NT2/D1 (cell line): ENCODE measurements at places on chromosomes 2 and 18.

- no peak for DNase-seq
Measured at GRCh38 chr2:224133387-224133786, 94.3 kb upstream of the SERPINE2 start.

DNA sequence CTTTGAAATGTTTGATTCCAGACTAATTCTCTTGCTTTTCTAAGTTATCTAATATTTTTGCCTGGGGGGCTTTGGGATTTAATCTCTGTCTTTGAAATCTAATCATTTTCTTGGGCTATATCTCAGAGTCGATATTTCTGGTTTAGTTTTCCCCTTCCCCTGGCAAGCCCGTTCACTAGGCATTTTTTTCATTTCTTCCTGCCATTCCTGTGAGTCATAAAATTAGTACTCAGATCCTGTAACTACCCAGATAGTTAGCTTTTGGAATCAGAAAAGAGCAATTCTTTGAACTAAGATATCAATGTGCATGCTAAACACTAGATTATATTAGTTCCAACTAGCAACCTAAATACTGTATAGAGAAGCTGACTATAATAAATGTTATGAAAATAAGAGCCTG, 29.4 kb upstream of the RNF149 start:
- DNase-seq: no peak

GRCh38 chr2:147449323-147449991, 395.4 kb upstream of the ACVR2A start:
- peak; percentile 39 for DNase-seq

- no peak for DNase-seq
Measured at GRCh38 chr2:68809324-68810240, 61.6 kb downstream of the BMP10 start.

DNA sequence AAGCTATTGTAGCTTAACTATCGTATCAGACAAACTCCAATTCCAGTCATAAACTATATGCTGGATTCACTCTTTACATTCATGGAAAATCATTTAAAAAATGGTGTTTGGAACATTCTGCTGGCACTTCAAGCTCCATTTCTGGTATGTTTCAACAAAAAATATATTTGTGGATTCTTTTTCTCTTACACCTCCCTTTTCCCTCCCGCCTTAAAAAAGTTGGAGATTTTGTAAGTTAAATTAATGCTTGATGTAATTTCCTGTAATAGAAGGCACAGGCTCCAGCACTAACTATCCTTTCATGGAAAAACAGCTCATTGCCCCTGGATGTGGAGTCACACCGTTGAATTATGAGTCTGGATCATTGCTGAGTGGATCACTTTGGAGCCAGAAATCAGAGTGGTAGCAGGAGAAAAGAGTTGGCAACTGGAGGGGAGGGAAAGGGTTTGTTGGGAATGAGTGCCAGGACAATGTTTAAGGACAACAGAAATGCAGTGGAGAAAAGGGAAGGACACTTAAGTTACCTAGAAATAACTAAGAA, 102.8 kb downstream of the ICOS start:
- DNase-seq: no peak

GRCh38 chr2:176653479-176654443, 384.5 kb downstream of the MTX2 start:
- peak; percentile 83 for DNase-seq

DNA sequence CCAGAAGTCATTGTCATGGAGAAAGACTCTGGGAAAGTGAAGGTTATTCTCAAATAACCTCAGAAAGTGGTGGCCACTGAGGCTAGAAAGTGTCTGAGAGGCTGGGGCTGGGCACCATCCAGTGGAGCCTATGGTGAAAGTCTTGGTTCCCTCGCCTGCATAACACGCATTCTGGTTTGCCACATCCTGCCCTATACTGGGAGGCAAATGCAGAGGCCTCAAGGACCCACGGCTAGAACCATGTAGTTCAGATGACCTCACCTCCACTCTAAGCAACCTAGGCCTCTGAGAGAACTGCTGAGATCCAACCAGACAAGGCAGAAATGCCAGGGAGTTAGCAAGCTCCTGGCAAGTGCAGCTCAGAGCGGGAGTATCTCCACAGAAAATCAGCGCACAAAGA, 5.1 kb downstream of the ITGB6 start:
- DNase-seq: no peak

- no peak for DNase-seq
Measured at GRCh38 chr2:28404086-28404485, 11.4 kb downstream of the FOSL2 start.

DNA sequence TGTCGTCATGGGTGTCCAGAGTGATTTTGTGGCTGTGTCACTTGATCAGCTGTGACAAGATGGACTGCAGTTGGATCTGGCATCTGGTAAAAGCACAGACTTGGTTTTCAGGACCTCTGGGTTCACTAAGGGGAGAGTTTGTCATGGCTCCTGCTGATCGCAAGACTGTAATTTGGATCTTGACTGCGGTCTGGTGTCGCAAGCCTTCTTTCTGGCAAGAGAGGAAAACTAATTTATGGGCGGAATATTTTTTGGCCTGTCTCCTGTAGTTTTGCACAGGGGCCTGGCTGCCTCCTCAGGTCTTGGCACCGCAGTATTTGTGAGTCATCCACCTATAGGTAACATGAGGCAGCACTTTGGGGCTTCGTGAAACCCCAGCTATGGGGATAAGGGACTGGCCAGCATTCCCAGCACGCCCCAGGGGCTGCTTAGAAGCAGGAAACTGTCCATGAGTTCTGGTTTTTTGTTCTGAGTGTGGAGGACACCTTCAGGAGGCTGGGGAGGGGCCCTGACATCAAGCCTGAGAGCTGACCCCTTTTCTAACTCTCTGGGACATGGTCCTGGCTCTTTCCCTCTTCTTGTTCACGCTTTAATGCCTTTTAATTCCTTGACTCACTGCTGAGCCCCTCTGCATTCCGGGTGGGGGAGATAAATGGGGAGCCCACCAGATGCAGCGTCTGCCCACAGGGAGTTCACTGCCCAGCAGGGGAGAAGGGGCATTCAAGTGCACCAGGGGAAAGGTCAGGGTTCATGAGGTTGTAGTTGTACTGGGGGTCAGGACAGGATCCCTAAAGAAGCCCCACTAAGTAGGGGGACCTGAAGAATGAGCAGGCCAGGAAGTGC, 12.2 kb downstream of the SH3BP4 start:
- DNase-seq: no peak

DNA sequence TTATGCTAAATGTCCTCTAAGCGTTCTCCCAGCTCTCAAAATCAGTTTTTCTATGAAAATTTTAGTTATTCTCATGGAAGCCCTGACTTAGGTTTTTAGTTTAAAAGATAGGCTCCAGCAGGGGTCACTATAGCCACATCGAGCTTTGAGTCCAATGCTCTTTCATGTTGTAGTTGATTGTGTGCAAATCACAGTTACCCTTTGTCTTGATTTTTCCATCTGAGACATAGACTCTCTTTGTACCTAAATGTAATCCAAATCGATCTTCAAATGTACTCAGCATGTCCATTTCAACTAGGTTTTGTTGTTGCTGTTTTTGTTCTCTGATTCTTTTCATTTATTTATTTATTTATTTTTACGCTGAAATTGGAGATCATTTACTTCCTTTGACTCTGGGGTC, 26.4 kb upstream of the MSTN start:
- DNase-seq: peak; percentile 71

GRCh38 chr2:96663829-96664228, 21.3 kb downstream of the FER1L5 start:
- no peak for DNase-seq

GRCh38 chr2:3238951-3239841, 138.4 kb downstream of the EIPR1 start:
- DNase-seq: no peak

GRCh38 chr2:33496150-33496549, 19.7 kb downstream of the RASGRP3 start:
- no peak for DNase-seq

DNA sequence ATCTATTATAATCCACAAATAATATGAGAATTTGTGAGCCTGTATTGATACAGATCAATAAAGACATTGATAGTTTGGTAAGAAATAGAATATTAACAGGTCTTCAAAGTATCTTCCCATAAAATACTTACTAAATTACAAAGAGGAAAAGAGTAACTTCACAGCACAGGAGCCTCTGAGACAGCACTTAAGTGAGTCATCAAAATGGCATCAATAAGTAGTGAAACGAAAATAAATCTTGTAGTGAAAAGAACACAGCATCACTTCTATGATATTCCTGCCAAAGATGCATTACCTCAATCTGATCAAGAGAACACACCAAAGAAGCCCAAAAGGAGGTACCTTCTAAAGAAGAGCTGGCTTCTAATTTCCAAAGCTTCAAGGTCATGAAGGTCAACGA, 116.4 kb downstream of the CBLN2 start:
- no peak for DNase-seq
